ENCODE measurements at places on chromosomes 11 and 22.
A peak's percentile ranks its signal among the peaks of the same experiment; 100 is the strongest.

DNA sequence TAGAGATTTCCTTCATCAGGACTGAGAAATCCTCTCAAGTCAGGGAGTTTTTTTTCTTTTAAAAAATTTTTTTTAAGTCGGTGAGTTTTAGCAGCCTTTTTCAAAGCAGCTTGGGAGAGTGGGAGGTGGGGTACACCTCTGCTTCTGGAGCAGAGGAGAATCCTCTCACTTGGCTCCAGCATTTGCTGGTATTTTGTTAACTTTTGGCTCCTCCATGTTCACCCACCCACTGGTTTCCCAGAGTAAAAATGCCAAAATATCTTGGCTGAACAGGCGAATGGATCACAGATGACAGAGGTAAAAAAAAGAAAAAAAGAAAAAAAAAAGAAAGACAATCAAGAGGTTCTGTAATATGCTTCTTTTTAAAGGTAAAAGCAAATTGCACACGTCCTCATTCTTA, 68.0 kb downstream of the GAB2 start:
- DNase-seq, result peak; percentile 25

- no peak for DNase-seq
Measured at GRCh38 chr11:7840578-7840977, 43.8 kb upstream of the OR5P2 start.

DNA sequence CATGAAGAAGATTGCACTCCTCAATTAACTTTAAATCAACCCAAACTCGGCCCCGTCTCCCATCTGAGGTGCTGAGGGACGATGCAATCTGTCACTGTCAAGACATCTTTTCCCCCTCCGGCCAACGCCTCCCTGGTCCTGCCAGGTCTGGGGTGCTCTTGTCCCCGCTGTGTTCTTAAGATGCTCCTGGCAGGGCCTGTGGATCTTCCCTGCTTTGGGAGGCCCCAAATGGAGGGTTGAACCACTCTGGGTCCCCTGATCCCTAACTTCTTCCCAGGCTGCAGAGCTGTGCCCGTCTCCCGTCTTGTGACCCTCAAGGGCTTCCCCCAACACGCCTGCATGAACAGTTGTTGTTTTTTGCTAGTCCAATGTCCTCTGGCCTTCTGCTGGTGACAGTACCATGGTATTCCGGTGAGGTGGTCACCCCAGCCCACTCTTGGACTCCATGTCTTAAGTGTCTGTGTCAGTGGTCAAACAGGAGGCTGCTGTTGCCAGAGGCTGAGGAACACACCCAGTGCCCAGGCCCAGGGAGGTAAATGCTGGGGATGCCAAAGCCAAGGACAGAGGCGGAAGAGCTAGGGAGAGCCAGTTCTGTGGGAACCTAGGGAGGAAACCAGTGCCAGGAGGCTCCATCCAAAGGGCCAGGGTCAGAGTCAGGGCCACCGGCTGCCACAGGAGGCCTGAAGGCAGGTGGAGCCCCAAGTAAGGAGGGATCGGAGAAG, 70.6 kb upstream of the SHANK2 start:
- DNase-seq, result no peak

DNA sequence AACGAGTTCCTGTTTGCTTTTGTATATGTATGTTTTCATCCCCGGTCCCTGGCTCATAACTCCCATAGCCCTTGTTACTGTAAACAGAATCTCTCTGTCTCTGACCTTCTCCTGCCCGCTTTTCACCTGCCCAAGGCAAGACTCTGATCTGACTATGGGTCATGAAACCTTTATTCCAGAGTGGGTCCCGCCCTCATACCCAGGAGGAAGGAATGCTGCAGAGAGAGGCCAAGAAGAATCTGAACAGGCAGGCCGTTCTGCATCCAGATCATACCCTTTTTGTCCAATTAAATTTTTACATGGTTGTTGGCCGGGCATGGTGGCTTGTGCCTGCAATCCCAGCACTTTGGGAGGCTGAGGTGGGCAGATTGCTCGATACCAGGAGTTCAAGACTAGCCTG, 39.6 kb downstream of the GRIK4 start:
- DNase-seq, result no peak

GRCh38 chr11:19832086-19832750, 119.6 kb downstream of the NAV2 start:
- no peak for DNase-seq

All from NCI-H446 (cell line).